Chondrocyte (in vitro differentiated cells): ENCODE measurements at places on chromosomes 1 and 21. TPM values are rescaled to one million over a fixed set of nuclear protein-coding genes. Genes with fewer than 3 reads are reported as not detected.

Gene C4BPB
- total RNA-seq, result not detected in 3 replicates

Gene CD1E
- not detected in 3 replicates for total RNA-seq

Gene SYDE2
- total RNA-seq, result 13.1 to 17.8 TPM (median 13.4 TPM) in 3 replicates

Gene SRSF10
- total RNA-seq, result 86.0 to 113 TPM (median 92.0 TPM) in 3 replicates

Gene TSTD1
- total RNA-seq, result 0.70 TPM in 1 of 3 replicates, not detected in the others

Gene SAMD13
- total RNA-seq, result 0.65 to 1.4 TPM (median 0.92 TPM) in 3 replicates

- DNase-seq, result no peak
Measured at GRCh38 chr21:45129189-45129923, 55.0 kb downstream of the ADARB1 start.

- no peak for DNase-seq
Measured at GRCh38 chr1:24244519-24245268, 57.6 kb upstream of the IFNLR1 start.

- DNase-seq, result no peak
Measured at GRCh38 chr1:158117854-158118704, 62.6 kb upstream of the CD1D start.

DNA sequence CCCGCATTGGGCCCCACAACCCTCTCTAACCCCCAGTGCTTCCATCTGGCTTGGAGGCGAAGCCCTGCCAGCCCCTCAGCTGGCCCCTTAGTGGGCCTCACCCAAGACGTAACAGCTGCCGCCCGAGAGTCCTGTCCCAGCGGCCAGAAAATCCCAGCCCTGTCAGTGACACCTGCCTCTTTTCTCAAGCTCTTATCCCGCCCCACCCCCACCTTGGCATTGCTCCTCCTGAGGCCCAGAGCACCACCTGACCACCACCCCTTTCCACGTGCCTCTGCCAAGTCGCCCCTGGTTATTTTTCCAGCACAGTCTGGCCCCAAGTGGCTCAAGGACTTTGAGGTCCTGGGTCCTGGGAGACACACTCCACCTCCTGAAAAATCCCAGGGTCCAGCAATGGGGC lies 5.9 kb upstream of the CTRC start:
- peak; percentile 61 for DNase-seq

GRCh38 chr1:159779403-159779851 lies 1.3 kb upstream of the DUSP23 start:
- DNase-seq, result no peak
